ENCODE measurements at places on chromosomes 3 and 15.

DNA sequence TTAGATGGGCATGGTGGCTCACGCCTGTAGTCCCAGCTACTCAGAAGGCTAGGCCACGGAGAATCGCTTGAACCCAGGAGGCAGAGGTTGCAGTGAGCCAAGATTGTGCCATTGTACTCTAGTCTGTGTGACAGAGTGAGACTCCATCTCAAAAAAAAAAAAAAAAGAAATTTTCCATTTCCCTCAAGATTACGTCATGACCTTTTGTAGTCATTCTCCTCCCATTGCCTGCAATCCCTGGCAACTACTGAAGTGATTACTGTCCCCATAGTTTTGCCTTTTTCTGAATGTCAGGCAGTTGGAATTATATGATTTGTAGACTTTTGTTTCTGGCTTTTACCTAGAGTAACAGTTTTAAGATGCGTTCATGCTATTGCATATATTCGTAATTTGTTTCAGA lies 28.0 kb downstream of the WDR76 start:
- DNase-seq = no peak

DNA sequence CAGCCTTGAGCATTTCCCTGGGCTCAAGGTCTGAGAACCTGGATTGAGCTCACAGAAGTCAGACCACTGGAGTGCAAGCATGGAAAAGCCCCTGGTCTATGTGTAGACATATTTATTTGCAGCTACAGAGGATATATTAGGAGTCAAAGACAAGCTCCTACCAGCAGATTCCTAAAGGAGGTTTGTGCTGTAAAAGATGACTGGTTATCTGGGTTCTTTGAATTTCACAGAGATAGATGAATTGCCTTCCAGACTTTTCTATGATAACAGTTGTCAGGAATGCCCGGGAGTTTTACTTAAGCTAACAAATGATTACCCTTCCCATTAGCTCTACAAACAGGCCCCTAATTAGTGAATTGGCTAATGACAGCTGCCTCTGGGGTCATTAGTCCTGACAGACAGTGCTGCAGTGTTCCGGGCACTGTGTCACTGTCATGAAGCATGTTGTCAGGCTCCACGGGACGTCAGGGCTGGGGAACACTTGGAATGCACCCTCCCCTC lies 48.8 kb upstream of the PLXNA1 start:
- peak; percentile 14 for DNase-seq

DNA sequence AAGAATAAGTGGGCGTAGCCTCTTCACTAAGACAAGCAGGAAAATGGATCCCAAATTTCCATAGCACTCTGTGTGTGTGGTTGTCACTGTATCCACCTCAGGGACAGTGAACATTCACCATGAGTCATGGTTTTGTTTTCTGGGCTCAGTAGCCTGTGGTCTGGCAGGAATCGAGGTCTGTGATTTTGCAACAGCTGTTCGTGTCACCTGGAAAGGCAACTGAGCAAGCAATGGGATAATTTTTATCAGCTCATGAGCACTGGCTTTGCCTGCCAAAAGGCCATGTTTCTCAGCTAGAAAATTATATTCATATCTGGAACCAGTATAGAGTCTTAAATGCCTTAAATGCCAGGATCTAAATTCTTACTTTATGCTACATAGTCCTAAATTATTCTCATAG lies 60.9 kb downstream of the STRIT1 start:
- DNase-seq = peak; percentile 76

DNA sequence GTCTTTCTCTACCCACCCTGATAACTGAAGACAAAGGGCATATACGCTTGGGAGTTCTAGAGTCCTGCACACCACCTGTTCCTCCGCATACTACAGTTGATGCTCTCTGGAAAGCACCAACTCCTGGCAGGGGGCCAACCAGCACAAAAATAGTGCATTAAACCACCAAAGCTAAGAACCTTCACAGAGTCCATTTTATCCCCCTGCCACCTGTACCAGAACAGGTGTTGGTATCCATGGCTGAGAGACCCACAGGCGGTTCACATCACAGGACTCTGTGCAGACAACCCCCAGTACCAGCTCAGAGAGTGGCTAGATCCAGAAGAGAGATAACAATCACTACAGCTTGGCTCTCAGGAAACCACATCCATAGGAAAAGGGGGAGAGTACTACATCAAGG lies 114.4 kb upstream of the POU1F1 start:
- no peak for DNase-seq

DNA sequence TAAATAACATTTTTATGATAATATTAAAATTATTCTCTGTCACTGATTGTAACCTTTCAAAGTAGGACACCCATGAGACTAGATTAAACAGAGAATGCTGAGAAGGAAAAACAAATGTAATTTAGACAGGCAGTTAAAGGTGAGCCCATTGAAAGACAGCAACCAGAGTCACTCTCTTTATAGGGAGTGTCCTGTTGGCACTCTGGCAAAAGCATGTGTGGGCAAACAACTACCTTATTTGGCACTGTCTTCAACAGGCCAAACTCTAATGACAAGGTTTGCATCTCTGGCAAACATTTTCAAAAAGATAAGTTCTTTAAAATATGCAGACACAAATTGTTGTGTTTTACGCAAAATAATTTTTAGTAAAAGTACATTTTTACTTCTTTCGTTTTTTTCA lies 29.8 kb downstream of the NFKBIZ start:
- no peak for DNase-seq

- no peak for DNase-seq
These were observed 662.9 kb downstream of the SQOR start for GRCh38 chr15:46297766-46298165.

DNA sequence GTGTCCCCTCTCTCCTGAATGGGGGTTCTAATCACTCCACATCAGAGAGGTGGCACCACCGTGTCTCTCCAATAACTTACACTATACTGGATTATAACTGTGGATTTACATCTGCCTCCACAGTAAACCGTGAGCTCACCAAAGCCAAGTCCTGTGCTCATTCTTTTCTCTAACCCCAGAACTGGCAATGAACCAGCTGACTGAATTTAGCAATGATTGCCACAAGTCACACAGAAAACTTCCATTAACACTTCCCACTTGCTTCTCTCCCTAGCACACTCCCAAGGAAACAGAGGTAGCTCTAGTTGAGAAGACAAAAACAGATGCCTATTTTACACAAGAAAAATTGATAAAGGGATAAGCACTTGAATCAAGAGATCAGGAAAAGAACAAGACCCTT lies 361.3 kb downstream of the ULK4 start:
- DNase-seq = peak; percentile 31

GRCh38 chr3:120410541-120410940 lies 40.3 kb downstream of the FSTL1 start:
- DNase-seq = no peak

- no peak for DNase-seq
These were observed 36.8 kb upstream of the CNTN3 start for GRCh38 chr3:74651292-74651691.

DNA sequence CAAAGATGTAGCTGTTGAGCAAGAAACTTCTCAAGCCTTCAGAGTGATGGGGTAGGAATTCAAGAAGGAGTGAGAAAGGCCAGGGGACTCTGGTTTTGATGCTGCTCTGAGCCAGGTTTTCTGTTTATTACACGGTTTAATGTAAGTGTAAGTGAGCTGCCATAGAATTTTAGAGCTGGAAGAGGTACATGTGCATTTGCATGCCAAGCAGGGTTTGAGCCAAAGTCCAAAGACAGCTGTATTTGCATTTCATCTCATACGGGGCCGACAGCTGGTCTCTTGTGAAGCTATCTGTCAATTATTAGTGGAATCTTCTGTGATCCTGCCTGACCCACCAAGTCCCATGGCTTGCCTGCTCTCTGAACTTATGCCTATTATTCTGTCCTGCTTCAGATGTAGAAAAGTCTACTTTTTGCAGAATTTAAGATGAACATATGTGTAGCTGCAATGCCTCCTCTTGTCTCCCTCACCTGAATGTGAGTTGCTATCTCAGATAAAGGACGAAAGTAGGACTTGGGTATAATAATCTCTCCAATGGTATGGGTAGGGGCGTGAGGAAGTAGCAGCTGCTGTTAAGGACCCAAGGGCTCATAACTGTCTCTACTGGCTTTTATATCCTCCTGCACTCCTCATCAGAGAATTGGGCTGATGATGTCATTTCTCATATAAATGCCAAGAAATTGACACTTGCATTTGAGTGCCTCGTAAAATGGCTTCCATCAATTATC lies 160.0 kb downstream of the SQOR start:
- DNase-seq = no peak

Data from fibroblast of skin of left quadriceps (primary cell).